ENCODE measurements at places on chromosomes 7 and 10.

GRCh38 chr7:44891372-44891771 is 6.0 kb upstream of the PURB start:
- DNase-seq, result no peak

GRCh38 chr10:110006358-110007160 is 1.2 kb upstream of the ADD3 start:
- DNase-seq, result no peak

- peak; percentile 35 for DNase-seq
Observed at GRCh38 chr7:116210345-116211005, at the start of gene TES. Gene TES (plus strand): TSS chr7:116210539. CDS start chr7:116210708, 169 bp downstream.

GRCh38 chr7:1024331-1024841 is 20.0 kb upstream of the GPR146 start:
- DNase-seq, result no peak

- no peak for DNase-seq
Observed at GRCh38 chr7:23098460-23098859, 7.1 kb upstream of the KLHL7 start.

- no peak for DNase-seq
Observed at GRCh38 chr10:121831777-121832176, 96.1 kb downstream of the ATE1 start.

GRCh38 chr7:17725821-17726220 is 214.5 kb downstream of the SNX13 start:
- DNase-seq, result no peak

DNA sequence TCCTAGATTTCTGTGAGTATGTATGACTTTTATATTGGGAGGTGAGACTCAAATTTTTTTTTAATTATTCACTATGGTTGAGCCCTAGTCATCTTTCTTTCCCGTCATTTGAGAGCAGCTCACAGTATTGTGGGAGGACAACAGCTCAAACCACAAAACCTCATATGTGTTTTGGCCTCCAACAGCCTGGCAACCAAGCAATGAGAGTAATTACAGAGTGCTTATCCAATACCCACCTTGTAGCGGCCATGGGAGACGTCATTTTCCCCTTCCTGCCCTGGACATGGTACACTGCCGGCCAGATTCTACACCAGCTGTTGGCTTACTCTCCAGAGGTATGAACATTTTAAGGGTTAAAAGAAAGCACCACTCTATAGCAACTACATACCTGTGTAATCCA is 49.1 kb downstream of the DOCK4 start:
- no peak for DNase-seq

GRCh38 chr10:78266741-78267469 is 233.2 kb downstream of the RPS24 start:
- DNase-seq, result no peak

GRCh38 chr10:52639652-52640051 is 132.9 kb downstream of the MBL2 start:
- no peak for DNase-seq

- no peak for DNase-seq
Observed at GRCh38 chr10:126083009-126083408, 186.6 kb downstream of the FANK1 start.

DNA sequence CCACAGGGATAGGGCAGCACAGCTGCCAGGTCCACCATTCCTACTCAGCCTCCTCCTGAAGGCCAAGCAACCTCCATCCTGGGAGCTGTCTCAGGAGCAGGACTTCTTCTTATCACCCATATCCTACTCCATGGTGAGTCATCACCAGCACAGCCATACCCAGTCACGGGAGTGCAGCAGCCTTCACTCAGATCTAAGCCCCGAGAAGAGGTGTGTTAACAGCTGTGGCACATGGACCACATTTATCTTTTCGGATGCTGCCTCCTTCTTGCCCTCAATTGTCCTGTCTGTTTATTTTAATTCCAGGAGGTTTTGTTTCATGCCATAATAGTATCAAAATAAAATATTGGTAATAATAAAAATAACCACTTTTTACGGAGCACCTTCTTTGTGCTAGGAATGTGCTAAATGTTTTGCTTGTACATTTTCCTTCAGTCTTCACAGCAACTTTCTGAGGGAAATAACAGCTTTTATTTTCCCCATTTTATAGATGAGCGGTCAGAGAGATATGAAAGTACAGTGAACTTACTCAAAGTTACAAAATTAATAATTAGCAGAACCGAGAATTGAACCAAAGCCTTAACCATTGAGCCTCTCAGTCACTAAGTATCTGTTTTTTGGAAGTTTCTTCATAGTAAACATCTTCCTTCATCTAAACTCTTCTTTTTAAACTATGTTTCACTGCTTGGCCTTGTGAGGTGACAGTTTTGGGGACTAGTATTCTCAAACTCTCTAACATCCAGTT is 2.5 kb upstream of the KEL start:
- DNase-seq, result no peak

GRCh38 chr10:74892839-74893238 is 66.4 kb downstream of the KAT6B start:
- DNase-seq, result no peak

- no peak for DNase-seq
Observed at GRCh38 chr10:69965086-69965485, 87.6 kb upstream of the MACROH2A2 start.

- no peak for DNase-seq
Observed at GRCh38 chr10:114822444-114823076, 980 bp downstream of the FHIP2A start.

DNA sequence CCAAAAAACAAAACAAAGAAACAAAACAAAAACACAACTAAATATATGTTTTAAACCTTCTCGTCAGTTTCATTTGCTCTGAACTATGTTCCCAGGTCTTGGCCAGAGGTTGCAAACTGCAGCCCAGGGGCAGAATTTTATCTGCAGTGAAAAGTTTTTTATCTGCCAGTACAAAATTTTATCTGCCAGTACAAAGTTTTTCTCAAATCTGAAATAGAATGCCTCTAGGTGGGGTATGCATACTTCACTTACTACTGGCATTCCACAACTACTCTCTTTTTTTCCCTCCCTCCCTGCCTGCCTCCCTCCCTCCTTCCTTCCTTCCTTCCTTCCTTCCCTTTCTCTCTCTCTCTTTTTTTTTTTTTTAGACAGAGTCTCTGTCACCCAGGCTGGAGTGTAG is 9.4 kb upstream of the CLDN3 start:
- DNase-seq, result no peak

- peak; percentile 23 for DNase-seq
Observed at GRCh38 chr7:381211-382042, 91.5 kb downstream of the FOXL3 start.

DNA sequence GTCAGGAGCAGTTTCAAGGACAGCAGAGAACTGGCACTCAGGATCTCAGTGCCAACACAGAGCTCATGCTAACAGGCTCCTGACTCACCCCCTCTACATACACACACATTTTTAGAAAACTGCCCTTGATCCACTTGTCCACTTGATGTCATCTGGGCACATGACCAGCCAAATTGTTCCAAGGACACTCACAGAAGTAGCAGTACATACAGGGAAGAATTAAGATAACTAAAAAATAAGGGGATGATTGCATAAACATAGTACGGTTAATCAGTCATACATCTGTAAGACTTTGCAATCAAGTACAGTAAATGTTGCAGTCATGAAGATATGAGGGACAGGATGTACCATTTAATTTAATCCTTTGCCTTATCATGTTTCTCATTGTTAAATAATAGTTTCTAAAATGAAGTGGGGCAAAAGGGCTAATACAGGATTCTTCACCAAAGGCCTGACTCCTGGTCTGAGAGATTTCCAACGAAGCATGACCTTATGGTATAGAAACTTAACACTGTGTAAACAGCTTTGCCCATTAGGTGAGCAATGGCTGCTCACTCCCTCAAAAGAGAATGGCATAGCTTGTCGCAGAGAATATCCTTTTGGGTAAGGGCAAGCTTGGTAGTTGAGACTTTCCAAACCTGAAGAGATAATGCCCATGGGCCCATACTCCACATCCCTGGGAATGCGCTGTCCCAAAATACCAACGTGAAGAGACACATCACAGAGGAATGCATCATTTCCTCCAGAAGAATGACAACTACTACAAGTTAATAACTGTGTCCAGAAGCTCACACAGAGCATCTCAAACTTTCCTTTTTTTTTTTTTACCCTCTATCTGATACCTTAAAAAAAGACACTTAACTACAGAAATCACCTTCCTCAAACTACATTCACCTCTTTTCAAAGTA is 94.1 kb downstream of the ARMH3 start:
- DNase-seq, result no peak

DNA sequence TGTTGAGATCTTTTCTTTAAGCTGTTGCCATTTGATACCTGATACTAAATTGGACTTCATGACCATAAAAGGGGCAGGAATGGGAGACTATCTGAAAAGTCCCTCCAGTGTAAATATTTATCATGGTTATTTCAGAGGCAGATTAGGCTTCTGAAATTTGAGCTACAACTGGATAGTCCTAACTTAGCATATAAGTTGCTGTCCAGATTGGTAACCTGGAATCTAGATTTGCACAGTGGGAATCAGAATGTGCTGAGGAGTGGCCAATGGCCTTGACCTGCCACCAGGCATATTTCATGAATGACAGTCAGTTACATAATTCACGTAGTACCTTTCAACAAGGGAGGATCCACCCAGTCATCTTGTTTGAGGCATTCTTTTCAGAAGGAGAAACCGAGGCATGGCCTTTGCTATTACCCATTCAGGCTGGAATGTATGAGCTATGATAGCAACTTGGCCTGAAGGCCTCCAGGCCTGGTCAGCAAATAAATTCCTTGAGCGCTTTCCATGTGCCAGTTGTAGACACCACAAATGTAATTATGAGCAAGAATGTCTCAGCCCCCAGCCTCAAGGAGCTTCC is 80.0 kb downstream of the EEPD1 start:
- no peak for DNase-seq

GRCh38 chr10:111831058-111831457 is 352.5 kb downstream of the GPAM start:
- DNase-seq, result no peak

- no peak for DNase-seq
Observed at GRCh38 chr7:155999631-156000489, 187.6 kb upstream of the SHH start.

GRCh38 chr10:63264617-63265221 is 131.6 kb downstream of the NRBF2 start:
- no peak for DNase-seq

DNA sequence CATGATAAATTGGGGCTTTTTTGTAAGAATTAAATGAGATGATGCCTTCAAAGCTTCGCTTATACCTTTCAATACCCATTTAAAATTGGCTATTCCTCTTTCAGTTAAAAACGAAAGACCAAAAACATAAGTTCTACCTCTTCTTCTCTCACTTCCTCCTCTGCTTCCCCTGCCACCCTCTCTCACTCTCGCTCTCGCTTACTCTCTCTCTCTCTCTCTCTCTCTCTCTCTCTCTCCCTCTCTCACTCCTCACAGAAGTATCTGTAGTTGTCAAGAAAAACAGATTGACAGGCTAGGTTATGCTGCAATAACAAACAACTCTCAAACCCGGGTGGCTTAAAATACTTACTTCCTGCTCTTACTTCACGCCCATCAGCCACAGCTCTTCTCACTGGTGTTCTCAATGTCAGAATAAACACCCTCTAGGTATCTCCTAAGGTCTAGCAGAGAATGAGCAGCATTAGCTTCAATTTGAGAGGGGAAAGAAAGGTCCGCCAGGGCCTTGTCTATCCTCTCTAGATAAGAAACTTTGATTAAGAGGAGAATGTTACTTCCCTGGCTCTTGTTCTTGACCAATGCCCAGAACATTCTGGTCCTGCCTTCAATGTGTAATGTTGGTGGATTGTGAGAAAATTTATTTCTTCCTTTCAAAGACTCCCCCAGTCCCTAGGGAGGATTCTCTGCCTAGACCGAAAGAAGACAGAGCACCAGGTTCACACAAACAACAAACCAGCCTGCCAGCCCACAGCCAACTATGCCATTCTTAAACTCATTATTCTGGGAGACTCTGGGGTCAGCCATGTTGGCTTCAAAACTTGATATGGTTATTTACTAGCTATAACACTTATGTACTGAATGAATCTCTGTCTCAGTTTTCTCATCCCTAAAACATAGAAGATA is 1028.7 kb downstream of the XPNPEP1 start:
- no peak for DNase-seq

GRCh38 chr10:62433901-62434300 is 59.7 kb downstream of the ZNF365 start:
- DNase-seq, result no peak

- no peak for DNase-seq
Observed at GRCh38 chr10:49322371-49323170, 23.6 kb downstream of the C10orf71 start.

- DNase-seq, result no peak
Observed at GRCh38 chr10:51139176-51139575, 64.9 kb downstream of the PRKG1 start.

DNA sequence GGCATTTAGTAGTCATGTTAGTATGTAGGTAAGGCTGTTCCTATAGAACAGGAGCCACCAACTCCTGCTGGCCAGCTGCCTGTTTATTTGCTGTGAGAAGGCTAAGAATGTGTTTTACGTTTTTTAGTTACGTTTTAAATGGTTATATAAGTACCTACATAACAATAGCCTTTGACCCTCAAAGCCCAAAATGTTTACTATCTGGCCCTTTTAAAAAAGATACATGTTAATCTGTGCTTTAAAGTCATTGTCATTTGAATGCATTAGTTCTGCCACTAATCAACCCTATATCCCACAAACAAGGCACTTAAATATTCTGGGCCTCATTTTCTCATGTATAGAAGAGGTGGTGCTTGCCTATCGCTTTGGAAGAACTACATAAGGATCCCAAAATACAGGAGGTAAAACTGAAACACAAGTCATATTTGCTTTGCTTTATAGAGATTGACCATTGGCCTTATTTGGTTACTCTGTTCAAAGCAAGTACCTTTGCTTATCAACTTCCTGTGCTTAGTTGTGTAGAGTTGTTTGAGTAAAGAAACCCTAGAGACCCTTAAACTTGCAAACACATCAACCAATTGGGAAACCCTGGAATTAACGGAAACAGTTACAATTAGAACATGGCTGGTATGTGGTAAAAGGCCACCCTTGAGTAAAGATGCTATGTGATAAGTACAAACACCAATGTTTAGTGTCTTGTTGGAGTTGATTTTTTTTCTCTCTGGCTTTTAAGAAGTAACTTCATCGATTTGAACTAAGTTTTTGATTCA is 25.9 kb downstream of the TIMM23 start:
- DNase-seq, result no peak

- DNase-seq, result no peak
Observed at GRCh38 chr7:70512761-70513160, 619.2 kb upstream of the GALNT17 start.

- no peak for DNase-seq
Observed at GRCh38 chr7:5636914-5637313, 144.5 kb downstream of the RNF216 start.

DNA sequence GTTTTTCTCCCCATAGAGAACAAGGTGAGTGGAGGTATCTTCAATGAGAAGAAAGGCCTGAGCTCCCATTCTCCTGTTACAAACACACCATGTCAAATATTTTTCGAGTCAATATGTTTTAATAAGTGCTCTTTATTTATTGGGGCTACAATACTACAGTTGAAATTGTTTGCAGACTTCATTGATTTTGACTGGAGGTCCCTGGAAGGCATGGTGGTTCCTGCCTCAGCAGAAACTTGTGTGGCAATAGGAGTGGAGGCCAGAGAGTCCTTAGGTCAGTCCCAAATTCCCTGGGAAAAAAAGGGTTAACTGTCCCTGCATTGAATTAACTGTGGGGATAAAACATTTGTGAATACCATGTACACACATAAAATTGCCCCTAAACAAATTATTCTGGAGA is 22.7 kb downstream of the KLF6 start:
- DNase-seq, result no peak
